ENCODE measurements at places on chromosomes 6 and 20.

GRCh38 chr20:9550871-9551270, 36.5 kb downstream of the LAMP5 start:
- DNase-seq, result no peak

DNA sequence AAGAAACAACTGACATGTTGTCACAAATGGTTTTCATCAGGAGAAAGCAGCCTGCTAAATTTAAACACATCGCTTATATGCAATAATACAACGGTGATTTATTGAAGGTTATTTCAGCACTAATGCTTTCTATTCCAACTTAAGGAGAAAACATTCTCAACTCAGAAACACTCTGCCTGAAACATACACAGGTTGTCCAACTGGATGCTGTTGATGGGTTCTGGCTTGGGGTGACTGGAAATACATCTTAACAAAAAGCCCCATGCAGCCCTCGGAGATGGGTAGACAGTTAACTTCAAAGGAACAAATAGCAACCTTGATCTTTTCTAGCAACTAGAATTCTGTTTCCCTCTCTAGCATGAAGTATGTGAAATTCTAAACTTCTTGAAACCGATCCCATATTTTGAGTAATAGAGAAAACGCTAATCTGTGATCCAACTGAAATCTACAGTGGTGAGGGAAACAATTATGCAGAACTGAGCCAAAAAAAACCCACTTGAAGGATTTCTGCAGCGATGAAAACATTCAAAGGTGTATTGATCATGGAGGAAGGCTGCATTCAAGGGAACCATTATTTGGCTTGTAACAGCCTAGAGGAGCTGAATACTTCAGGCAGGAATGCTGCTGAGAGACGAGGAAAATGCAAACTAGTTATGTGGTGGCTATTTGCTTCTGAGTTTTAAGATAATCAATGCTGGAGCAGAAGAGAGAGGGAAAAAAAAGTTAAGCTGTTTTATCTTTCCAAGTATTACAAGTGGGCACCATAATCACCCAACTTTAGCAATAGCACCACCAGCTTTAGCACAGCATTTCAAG, 6.9 kb downstream of the ZMYND8 start:
- no peak for DNase-seq

DNA sequence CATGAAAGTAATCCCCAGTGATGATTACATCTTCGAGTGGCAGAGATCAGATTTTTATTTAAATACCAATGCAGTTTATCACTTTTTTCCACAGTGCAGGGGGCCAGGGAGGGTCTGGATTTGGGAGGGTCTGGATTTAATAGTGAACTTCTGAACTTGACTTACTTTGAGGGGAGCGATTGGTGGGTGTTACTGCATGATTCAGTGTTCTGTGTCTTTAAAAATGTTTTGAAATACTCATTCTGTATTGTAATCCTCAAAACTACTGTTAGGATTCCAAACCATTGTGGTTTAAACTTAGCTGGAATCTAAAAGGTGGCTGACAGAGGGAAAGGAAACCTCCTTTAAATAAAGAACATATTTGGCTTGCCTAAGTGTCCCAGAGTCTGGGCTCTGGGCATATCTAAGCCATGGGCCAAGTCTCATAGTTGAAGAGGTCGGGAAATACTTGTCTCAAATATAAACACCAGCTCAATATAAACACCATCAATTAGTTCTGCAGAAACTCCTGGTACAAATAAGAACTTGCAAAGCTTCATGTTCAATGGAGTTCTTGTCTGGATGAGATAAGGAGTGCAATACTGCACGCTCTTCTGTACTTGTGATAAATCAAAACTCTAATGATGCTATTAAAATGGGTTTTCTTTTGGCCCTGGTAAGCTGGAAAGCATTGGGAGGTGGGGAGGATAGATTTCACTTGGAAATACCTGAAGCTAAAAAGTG, 14.4 kb downstream of the JARID2 start:
- peak; percentile 60 for DNase-seq

DNA sequence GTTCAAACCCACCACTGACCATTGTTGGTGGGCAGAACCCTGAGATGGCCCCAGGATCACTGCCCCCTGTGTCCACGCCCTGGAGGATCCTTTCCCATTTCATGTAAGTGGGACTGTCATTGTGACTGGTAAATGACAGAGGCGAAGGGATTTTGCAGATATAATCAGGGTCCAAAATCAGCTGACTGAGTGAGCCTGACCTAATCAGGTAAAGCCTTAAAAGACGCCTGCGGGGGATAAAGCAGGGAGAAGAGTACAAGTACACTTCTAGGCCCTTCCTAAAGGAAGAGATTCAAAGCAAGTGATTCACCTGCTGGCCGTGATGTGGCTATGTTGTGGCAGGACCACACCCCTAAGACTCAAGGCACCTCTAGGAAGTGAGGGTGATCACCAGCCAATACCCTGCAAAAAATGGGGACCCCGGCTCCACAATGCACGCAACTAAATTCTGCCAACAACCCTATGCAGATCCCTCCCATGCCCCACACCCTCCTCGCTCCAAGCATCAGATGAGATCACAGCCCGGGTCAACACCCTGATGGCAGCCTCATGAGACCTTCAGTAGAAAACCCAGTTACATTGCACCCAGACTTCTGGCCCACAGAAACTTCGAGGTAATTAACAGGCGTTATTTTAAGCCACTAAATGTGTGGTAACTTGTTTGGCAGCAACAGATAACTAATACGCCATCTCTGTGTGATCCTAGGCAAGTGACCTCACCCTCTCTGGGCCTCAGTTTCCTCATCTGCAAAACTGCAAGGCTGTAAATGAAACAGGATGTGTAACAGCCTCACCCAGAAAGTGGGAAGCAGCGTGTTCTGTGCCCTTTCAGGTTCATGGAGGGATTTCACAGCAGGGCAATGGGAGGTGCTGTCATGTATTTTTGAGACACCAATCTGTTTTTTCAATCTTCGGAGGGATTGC, 11.3 kb downstream of the PREX1 start:
- no peak for DNase-seq

GRCh38 chr6:113187661-113188060, 669.5 kb upstream of the MARCKS start:
- DNase-seq, result no peak

DNA sequence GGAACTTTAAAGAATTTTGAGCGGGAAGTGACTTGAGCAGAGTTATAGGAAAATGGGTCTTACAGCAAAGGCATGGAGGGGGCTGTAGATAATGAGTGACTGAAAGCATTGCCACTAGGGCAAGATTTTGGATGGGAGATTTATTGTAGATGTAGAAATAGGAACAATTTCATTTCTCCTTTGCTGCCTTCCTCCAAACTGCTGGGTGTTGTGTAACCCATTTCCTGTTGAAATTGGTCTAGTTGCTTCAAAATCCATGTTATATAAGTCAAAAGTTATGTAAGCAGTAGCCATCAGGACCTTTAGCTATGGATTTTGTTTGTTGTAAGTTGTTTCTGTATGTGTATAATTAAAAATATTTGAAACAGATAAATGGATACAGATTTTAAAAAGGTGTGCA, 11.1 kb downstream of the YWHAB start:
- DNase-seq, result no peak

GRCh38 chr6:33021917-33022316, 12.5 kb upstream of the HLA-DOA start:
- no peak for DNase-seq

GRCh38 chr20:63393566-63393965, 32.4 kb upstream of the CHRNA4 start:
- DNase-seq, result no peak

DNA sequence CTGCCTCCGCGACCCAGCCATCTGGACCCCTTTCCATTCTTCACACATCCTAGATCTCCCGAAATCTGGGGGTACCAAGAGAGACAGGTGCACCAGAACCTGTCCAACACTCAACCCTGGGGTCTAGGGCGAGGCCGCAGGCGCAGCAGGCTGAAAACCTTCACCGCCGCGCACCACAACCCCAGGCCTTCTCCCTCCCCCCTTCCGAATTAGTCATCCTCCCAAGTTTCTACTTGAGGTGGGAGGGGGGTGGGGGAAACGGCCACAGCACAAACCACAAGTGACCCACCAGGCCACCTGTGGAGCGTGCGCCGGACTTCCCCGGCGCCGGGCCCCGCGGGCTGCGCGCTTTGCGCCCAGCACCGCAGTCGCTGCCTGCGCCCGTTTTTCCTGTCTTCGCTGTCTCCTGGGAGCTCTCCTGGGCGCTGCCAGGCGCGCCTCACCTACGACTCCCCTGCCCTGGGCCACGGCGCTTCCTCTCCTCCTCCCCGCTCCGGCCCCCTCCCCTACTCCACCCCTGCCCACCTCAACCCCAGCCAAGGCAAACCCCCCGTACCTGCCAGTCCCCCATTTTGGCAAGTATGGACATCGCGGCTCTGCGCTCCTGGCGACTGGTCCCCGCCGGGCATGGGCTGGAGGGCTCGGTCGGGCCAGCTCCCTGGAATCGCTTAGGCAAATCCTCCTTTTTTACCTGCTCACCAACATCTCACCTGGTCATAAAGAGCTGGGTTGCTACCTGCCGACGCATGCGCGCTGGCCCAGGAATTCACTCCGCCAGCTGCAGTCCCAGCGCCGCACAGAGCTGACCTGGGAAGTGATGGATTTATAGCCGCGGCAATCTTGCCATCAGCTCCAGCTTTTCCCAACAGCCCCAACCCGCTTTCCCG, 4.2 kb upstream of the TFAP2A start:
- DNase-seq, result no peak

GRCh38 chr6:20160541-20161283, 51.6 kb downstream of the MBOAT1 start:
- DNase-seq, result no peak

DNA sequence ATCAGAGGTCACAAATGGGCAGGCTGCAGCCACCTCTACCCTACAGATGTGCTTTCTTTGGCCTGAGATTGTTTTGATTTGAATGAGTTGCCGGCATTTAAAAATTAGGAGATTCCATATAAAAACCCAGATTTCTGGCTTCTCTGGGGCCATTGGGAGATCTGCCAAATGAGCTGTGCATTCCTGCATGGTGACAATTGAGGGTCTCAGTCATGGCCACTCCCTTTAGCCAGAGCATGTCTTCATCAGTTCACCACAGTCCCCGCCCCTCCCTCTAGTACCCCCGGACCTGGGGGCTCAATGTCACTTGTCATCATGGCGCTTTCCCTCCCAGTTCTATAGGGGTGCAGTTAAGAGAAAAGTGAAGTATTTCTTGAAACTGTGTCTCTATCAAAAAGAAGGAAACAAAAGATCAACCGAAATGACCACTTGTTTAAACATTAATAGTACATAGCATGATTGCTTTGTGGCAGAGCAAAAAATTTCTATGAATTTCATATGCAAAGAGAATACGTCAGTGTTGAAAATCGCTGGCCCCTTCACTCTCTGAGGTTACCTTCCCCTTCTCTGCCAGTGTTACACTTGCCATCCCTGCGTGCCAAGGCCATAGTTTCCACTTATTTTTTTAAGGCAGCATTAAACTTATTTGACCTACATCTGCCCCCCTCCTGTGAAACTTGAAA, 21.1 kb downstream of the EYA2 start:
- DNase-seq, result no peak

- DNase-seq, result no peak
Observed at GRCh38 chr6:45253453-45253852, 74.7 kb upstream of the RUNX2 start.

GRCh38 chr20:59205044-59205443, 41.4 kb downstream of the ZNF831 start:
- no peak for DNase-seq

DNA sequence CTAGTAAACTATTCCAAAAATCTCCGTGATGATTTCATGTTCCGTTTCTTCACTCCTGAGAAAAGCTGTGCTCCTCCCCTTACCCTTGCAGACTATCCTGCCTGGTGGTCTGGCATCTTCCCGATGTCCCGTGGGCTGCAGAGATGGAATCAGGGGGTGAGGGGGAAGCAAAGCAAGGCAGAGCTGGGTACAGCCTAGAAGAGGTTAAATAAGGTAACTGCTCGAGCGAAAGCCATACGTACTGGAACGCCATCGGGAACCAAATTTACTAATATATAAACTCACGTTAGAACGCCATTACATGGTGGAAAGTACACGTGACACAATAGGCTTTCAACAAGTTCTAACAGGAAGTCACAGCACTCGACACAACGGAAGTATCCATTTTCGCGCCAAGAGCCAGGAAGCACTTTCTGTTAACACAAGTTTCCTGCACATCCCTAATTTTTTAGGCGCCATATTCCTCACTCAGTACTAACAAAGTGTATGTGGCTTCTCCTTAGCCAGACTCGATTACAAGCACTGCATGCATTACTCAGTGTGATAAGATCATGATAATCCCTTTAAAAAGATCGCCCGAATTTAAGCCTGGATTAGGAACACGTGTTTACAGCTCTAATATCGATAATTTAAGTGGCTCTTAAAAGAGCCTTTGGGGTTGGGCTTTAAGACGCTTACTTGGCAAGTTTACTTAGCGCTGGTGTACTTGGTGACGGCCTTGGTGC, 101.6 kb upstream of the PRSS16 start:
- DNase-seq, result peak; percentile 88

GRCh38 chr6:6810727-6811126, 222.2 kb downstream of the LY86 start:
- DNase-seq, result no peak

DNA sequence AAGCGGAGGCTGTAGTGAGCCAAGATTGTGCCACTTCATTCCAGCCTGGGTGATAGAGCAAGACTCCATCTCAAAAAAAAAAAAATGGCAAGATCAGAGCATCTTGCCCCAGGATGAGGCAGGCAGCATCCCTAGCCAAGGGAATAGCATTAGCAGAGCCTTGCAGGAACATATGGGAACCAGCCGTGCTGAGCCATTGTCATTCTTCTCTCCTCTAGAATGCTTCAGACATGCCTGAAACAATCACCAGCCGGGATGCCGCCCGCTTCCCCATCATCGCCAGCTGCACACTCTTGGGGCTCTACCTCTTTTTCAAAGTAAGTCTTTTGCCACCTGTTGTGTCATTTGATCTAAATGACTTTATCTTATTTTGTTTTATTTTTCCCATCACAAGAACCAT, 13.0 kb downstream of the HM13 start:
- no peak for DNase-seq

DNA sequence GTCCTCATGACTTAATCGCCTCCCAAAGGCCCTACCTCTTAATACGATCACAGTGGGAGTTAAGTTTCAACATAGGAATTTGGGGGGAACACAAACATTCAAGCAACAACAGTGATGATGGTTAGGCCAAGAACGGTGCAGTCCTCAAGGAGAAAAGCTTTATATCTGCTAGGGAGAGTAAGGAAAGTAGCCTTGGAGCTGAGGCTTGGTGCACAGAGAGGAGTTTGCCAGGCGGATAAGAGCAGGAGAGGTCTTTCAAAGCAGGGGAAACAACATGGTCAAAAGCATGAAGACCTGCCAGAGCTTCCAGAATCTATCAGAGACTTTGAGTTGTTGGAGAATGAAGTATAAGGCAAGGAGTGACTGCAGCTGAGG, 119.1 kb downstream of the PLCB1 start:
- no peak for DNase-seq

- no peak for DNase-seq
Observed at GRCh38 chr6:76697585-76697984, 625.1 kb upstream of the IMPG1 start.

DNA sequence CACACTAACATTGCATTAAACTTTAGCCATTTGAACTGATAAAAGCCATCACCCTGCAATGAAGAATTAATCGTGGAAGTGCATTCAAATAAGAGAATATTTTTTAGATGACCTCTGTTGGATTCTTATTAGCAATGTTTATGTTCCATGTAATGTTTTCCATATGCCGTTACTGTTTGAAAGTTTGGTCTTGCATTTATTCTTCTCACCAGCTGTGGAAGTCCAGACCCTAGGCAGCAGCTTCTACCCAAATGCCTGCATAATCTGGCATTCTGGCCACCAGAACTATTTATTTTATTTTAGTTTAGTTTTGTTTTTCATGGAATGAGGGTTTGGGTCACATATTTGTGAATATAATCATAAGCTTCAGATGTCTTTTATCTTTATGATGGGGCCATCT, 140.4 kb downstream of the SAMD5 start:
- no peak for DNase-seq
